ENCODE measurements at places on chromosomes 4 and X.

DNA sequence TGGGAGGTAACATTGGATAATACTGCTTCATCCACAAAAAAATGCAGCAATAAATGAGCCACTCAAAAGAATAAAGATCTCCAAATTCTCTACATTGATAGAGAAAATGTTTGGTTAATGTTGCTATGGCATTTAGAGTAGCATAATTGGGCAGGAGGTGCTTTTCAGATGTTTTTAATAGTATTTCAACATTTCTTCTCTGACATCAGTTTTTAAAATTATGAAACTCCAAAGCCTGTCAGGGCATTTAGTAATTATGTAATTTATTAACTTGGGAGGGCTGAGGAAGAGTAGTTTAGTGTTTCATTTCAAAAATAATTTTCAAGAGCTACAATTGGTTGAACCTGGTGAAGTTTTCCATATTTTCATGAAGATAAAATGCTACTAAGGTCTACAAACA, 211.3 kb upstream of the INTU start:
- H3K4me1 ChIP-seq: no peaks in the 10 kb centered on the region
- no peaks in the 10 kb centered on the region for H3K27me3 ChIP-seq
- H3K4me3 ChIP-seq: no peak overlapping the region
- no peaks in the 10 kb centered on the region for H3K36me3 ChIP-seq
- DNase-seq: no peak

DNA sequence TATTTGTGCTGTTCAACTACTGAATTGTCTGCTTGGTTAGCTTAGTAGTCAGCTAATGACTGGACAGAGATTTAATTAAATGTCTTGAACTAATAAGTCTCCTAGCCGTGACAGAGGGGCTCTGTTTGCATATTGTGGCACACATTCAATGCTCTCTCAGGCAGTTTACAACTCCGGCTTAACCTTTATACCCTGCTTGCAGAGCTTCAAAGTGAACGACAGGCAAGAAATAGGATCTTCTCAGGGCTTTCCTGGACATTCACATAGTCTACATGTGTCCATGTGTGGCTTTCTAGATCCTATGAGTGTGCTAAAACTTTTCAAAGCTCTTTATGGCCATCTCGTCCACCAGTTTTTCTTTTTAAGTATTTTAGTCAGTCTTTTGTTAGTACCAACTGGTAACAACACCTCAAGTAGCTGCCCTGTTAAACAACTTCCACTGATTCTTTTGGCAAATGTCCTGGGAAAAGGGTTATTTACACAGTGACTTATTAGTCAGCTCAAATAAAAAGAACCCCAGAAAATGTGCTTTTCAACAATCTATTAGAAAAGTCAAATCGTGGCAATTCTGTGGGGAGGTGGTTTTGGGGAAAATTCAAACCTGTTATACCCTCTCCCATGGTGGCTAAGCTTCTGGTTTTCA, 28.6 kb downstream of the OR13H1 start:
- no peak overlapping the region for H3K4me3 ChIP-seq
- no peaks in the 10 kb centered on the region for H3K4me1 ChIP-seq
- DNase-seq: no peak
- H3K36me3 ChIP-seq: no peaks in the 10 kb centered on the region
- H3K27ac ChIP-seq: no peak overlapping the region

- H3K4me1 ChIP-seq: no peaks in the 10 kb centered on the region
- peaks cover 18% of the 10 kb centered on the region for H3K27me3 ChIP-seq
- no peaks in the 10 kb centered on the region for H3K36me3 ChIP-seq
- H3K4me3 ChIP-seq: no peak overlapping the region
Observed at GRCh38 chr4:3657902-3658529, 108.2 kb upstream of the ADRA2C start.

DNA sequence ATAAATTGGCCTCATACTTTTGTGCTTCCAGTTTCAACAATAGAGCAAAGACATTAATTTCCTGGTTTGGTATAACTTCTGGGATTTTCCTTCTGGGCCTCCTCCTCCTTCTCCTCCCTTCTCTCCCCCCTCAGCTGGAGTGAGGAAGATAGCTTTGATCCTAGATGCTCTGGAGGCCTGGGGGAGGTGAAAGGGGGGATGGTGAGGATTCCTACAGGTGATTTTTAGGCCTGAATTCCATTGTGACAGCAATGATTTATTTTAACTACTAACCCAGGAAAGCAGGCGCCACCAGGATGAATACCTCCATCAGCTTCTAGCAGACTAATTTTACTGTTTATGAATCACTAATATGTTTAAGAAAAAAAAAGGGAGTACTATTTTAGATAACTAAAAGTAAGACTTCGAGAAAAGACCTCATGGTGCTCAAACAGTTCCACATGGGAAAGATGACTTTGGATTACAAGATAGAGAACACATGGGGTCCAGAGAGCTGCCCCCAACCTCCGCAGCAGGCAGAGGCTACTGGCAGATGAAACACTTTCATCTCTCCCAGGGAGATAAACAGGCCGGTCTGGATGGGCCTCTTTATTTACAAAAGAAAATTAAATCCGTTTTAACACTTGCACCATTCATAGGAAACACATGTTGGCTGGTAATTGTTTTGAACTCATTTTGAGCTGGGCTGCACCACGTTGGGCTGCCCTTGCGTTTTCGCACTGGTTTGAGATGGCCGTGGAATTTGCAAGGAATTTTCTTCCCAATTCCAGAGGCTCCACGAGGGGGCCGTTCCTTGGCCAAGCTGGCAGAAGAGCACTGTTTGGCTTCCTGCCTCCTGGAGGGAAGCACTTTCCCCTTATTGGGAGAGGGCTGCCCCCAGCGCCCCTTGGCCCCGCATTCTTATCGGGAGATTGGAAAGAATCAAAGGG, 125.1 kb upstream of the STX18 start:
- peaks cover 2% of the 10 kb centered on the region for H3K36me3 ChIP-seq
- no peak overlapping the region for H3K4me3 ChIP-seq
- no peaks in the 10 kb centered on the region for H3K4me1 ChIP-seq
- DNase-seq: no peak
- no peak overlapping the region for H3K27ac ChIP-seq
- H3K27me3 ChIP-seq: no peaks in the 10 kb centered on the region

- no peaks in the 10 kb centered on the region for H3K36me3 ChIP-seq
- H3K4me3 ChIP-seq: no peak overlapping the region
- peaks cover 11% of the 10 kb centered on the region for H3K4me1 ChIP-seq
- no peaks in the 10 kb centered on the region for H3K27me3 ChIP-seq
- H3K27ac ChIP-seq: no peak overlapping the region
Observed at GRCh38 chr4:40722576-40723161, 27.1 kb upstream of the NSUN7 start.

DNA sequence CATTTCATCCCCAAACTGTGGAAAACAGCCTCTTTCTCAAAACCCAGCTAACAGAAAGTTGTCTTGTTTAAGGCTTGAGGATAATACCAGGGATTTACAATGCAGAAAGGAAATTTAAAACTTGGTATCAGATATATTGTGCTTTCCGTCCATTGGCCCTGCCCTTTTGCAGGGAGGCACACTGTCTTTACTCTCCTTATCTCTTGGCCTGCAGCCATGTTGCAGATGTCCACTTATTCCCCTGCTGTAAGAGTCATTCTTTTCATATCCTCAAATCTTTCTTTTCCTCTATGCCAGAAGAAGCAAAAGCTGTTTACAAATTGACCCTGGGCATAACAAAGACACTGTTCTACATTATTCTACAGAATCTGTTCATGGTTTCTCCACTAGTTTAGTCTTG, 75.6 kb upstream of the DYNLT3 start:
- H3K4me3 ChIP-seq: no peak overlapping the region
- no peaks in the 10 kb centered on the region for H3K4me1 ChIP-seq
- H3K36me3 ChIP-seq: no peaks in the 10 kb centered on the region
- H3K27ac ChIP-seq: no peak overlapping the region

- no peak for DNase-seq
- no peak overlapping the region for H3K4me3 ChIP-seq
- no peak overlapping the region for H3K27ac ChIP-seq
- no peaks in the 10 kb centered on the region for H3K36me3 ChIP-seq
- H3K4me1 ChIP-seq: no peaks in the 10 kb centered on the region
Observed at GRCh38 chr4:186946136-186946535, 222.5 kb upstream of the FAT1 start.

DNA sequence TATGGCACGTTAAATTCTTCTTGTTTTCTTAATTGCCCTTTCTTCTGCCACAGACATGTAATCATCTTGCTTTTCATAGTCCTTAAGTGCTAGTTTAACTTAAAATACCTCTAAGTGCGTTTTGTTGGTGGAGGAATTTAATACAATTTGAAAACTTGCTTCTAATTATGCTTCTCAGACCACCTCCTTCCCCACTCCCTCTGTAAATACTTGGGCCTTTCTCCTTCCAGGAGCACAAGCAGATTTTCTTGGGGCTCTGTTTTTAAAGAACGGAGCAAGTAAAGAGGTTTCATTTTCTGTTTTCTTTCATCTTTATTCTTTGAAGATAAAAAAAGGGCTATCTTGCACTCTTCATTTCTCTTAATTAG, 559 bp upstream of the PCDH18 start:
- no peak overlapping the region for H3K27ac ChIP-seq
- H3K4me1 ChIP-seq: no peaks in the 10 kb centered on the region
- DNase-seq: no peak
- H3K27me3 ChIP-seq: no peaks in the 10 kb centered on the region
- no peaks in the 10 kb centered on the region for H3K36me3 ChIP-seq

- no peak overlapping the region for H3K4me3 ChIP-seq
- peaks cover 2% of the 10 kb centered on the region for H3K27me3 ChIP-seq
- no peak for DNase-seq
- no peaks in the 10 kb centered on the region for H3K36me3 ChIP-seq
- no peaks in the 10 kb centered on the region for H3K4me1 ChIP-seq
Observed at GRCh38 chr4:5640096-5640495, 68.3 kb downstream of the EVC2 start.
